Cerebellar cortex (tissue), 1 donor: ENCODE measurements at places on chromosomes 1 and 21.

GRCh38 chr1:31366796-31367195 lies 6.1 kb downstream of the FABP3 start:
- DNase-seq: no peak

- DNase-seq: peak; percentile 73
These were observed 2.2 kb downstream of the ZC3H12A start for GRCh38 chr1:37476460-37477197.

DNA sequence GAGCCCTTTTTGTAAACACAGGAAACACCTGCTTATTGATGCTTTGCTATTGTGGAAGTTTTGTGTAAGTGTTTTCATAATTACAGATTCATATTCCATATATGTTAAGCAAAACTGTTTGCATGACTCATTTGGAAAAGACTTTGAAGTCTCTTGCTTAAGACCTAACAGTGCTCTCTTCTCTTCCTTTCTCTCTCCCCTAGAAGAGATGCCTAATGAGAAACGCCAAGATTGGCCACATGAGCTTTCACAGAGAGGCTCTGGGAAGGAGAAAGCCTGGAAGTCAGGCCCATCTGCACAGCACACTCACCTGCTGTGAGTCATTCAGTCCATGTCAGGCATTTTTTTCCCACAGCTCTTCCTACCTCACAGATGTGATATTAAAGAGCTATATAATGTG lies 101.6 kb upstream of the PALMD start:
- DNase-seq: no peak

DNA sequence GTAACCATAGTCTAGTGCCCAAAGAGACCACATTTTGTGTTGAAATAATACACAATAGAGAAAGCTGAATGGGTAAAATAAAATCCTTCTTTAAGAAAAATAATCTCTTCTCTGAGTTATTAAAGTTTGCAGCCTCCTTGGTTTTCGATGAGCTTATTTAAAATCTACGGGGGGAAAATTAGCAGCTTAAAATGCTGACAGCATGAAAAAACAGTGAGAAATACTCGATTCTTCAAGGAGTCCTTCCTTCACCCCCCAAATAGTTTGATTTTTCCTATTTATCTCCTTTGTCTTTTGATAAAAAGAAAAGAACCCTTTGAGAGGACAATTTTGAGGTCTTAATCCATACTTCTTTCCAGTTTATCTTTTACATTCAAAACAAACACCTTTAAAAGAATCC lies 394.0 kb upstream of the B3GALT2 start:
- DNase-seq: no peak

DNA sequence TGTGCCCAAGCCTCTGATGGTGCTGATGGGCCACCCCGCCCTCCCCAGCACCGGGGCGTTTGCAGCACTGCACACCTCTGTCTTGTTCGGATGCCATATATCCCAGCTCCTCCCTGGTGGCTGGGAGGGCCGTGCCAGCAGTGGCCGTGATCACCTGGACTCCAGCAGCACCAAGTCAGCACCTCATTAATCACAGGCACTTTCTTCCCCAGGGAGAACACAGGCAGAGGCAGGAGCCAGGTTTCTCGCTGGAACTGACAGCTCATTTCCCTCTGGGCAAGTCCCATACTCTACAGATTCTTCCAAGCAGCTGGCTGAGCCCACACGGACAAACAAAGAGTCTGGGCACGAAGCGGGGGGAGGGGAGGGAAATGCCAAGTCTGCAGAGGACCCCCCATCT lies 141.7 kb upstream of the EDN2 start:
- no peak for DNase-seq

DNA sequence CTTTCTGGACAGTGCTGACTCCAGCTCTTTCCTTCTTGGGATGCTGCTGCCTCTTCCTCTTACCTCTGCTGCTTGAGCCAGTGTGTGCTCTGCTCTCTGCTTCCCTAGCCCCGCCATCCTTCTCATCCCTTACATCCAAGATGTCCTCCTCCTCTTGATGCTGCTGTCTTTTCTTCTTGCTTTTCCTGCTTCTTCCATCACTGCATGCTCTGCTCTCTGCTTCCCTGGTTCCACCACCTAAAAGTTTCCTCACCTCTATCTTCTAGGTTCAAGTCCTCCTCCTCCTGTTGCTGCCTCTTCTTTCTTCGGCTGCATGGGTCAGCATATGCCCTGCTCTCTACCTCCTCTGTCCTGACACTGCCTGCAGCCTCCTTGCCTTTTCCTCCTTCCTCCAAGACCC lies 3.4 kb downstream of the NAXE start:
- no peak for DNase-seq

GRCh38 chr1:44939061-44939460 lies 47.3 kb downstream of the EIF2B3 start:
- DNase-seq: no peak

DNA sequence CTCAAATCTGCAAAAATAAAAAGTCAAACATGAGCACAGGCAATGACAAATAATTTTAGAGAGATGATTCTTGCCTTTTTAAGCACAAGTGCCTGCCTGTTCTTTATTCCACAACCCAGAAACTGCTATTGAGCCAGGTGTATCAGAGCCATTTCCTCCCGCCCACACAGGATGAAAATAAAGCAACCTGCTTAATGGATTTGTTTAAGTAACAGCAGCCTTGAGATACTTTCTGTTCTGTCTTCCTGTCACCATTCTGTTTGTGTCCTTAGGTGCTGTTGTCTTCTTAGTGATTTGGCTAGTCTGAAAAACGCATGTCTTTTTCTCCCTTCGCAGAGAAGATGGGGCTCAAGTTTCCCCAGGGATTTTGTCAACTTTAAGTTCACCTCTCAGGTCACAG lies 11.4 kb downstream of the RPE65 start:
- no peak for DNase-seq

DNA sequence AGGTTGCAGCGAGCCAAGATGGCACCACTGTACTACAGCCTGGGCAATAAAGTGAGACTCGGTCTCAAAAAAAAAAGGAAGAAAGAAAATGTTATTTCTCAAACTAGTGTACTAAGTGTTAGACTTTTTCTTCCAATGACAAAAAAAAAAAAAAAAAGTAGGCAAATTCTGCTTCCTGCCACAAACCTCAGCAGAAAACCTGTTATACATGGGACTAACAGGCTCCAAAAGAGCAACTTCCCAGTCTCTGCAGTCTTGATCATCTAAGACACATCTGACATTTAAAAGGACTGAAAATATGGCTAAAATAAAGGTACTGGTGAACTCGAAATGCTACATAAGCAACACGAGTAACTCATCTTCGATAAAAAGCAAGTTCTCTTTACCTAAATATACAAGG lies 59.6 kb downstream of the HSF2BP start:
- DNase-seq: no peak

DNA sequence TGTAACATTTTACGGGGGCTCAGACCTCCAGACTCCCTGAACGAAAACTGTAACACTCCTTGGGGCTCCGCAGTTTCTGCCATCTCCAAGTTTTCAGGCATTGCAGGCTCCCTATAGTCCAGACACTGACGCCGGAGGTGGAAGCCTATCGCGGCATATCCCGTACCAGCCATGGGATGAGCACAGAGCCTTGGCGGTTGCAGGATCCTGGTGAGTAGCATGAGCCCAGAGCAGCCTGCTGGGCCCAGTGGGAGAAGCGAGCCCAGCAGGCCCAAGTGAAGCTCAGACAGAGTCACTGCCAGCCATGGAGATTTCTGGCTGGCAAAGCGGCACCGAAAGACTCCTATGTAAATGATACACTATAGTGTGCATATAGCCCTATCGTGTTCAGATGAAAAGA lies 446.8 kb downstream of the COL11A1 start:
- no peak for DNase-seq

DNA sequence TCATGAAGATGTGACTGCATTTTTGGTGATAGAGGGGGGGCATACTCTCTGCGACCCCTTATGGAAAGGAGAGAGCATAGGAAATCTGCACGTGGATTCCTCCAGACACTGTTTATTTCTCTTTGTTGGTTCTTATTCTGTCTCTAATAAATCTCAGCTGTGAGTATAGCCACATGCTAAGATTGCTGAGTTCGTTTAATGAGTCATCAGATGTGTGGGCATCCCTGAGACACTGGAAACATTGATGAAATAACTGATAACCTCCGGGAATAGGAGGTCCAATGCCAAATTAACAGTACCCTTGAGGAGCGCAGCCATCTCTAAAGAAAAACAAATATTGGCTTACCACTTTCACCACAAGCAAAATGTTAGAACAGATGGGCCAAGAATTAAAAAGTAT lies 880.2 kb upstream of the NEGR1 start:
- no peak for DNase-seq
